KG1 (cell line): ENCODE measurements at places on chromosomes 2 and 18.

GRCh38 chr2:227482638-227483340, 10.8 kb downstream of the AGFG1 start:
- no peak for DNase-seq

DNA sequence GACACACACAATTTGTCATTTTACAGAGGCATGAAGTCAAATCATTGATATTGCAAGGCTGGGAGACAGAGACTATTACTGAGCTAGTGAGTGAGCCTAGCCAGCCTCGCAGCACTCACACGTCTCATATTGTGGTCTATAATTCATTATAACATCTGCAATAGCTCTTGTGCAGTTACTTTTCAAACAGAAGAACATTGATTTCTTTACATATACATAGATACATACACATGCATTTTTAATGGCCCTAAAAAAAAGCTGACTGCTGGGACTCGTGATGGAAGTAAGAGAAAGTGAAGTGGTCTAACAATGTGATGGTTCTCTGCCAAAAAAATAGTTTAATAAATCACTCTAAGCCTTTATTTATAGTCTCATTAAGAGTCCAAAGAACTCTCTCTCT, 56.8 kb downstream of the KIAA2012 start:
- no peak for DNase-seq

DNA sequence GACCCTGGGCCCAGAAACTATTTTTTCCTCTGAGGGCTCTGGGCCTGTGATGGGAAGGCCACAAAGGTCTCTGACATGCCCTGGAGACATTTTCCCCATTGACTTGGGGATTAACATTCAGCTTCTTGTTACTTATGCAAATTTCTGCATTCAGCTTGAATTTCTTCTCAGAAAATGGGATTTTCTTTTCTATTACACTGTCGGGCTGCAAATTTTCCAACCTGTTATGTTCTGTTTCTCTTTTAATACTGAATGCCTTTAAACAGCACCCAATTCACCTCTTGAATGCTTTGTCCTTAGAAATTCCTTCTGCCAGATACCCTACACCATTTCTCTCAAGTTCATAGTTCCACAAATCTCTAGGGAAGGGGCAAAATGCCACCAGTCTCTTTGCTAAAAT, 241.0 kb downstream of the HNMT start:
- no peak for DNase-seq

- no peak for DNase-seq
Measured at GRCh38 chr18:23890589-23890988, 124.0 kb upstream of the TTC39C start.

DNA sequence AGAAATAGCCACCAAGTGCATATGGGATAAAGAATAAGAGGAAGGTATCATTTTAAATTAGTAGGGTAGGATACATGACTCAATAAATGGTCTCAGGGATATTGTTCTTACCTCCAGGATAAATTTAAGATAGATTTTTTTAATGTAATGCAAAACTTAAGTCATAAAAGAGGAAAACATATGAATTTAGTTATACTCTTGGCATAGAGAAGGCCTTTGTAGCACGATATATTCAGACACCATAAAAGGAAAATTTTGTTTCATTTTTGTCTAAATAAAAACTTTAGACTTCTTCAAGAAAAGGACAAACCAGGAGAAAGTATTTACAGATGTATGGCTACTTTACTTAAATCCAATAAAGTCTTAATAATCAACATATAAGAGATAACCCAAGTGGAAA, 78.5 kb upstream of the CAB39 start:
- DNase-seq = no peak

DNA sequence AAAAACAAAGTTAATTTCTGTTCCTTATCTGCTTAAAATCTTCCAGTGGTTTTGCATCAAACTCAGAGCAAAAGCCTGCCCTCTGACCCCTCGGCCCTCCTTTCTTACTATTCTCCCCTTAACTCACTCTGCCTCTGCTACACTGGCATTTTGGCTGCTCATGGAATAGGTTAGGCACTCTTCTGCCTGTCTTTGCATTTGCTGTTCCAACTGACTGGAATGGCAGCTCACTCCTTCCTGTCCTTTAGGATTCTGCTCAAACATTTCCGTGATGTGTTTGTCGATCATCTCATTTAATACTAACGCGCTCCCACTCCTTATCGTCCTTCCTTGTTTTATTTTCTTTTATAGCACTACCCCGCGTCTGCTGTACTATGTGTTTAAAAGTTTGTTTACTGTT, 815 bp downstream of the CEBPZ start:
- no peak for DNase-seq
